ENCODE measurements at places on chromosomes 11 and 22.

GRCh38 chr11:24828938-24829605 is 332.2 kb downstream of the LUZP2 start:
- no peak for DNase-seq

- DNase-seq, result no peak
Measured at GRCh38 chr11:111086058-111086457, 159.5 kb upstream of the POU2AF2 start.

- DNase-seq, result no peak
Measured at GRCh38 chr11:78791964-78792363, 217.3 kb upstream of the NARS2 start.

DNA sequence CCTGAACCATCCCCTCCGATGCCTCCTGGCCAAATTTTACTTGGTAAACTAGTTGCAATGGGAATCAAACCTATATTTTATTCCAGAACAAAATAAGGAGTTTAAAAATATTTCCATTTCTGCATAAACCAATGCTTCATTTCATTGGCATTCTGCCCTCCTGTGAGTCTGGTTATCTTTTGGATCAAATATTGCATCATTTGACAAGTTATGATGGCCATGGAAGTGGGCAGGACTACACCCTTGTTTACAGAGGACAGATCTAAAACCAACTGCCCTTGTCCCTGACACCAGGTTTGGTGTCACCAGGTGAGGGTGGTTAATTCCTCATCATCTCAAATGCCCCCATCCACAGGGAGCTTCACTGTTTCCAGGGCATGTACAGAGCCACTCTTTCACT is 28.2 kb upstream of the E2F8 start:
- no peak for DNase-seq

DNA sequence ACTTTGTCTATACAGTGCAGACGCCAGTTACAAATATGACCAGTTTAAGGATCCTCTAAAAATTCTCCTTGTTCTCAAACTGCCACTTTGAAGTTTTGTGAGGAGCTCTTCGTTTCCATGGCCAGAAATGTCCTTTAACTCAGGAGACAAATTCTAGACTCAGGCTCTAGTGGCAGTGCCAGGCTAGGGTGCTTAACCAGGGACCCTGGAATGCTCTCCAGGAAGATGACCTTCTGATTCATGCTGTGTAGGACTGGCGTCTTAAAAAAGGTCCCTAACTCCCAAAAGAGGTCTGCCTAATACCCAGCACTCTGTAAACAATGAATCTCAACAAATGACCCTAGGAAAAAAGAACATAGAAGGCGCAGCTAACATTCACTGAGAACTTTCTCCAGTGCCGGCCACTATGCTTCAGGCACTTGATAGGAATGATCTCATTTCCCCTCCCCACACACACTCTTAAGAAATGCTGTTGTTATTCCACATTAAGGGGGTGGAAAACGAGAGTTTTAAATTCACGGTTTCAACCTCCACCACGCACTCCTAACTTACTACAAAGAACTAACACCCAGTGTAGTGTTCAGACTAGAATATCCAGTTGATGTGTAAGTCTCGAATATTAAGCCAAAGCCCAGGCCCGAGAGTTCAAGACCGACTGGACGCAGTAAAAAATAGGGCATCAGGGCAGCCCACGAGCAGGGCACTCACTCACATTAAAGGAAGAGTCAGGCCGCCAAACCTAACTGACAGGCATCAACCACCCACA is 747 bp downstream of the NXF1 start:
- no peak for DNase-seq

- no peak for DNase-seq
Measured at GRCh38 chr22:19646383-19646782, 67.9 kb upstream of the SEPTIN5 start.

GRCh38 chr11:126338346-126339055 is 17.0 kb upstream of the ST3GAL4 start:
- DNase-seq, result no peak

DNA sequence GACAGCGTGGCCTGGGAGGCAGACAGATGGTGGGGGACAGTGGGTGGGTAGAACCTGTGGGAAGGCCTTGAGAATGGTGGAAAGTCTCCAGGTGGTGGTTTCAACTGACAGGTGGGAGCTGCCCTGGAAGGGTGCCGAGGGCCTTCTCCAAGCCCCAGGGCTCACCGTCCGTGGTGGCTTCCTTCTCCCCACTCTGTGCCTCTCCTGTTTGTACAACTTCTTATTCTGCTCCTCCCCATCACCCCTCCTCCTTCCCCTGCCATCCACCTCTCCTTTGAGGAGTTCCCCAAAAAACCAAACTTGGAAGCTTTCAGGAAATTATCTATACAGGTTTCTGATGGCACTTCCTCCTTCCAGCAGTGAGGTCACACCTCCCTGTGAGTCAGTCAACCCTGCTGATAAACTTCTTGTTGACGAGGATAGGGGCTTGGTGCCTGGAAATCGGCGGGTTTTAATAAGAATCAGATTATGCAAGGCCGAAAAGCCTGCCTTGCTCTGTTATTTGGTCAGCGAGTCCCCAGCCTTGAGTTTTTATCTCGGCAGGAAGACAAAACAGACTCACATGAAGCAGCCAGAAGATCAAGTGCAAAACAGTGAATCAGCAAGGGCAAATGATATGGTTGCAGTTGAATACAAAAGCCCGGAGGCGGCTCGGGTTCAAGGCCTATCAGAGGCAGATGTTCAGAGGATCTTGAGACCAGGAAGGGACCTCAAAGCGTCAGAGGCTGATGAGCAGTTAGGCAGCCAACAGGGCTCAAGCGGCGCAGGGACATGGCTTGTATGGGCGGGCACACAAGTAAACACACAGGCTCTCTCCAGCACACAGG is 9.5 kb upstream of the ST3GAL4 start:
- DNase-seq, result no peak

- no peak for DNase-seq
Measured at GRCh38 chr22:37267135-37267587, 15.1 kb upstream of the CYTH4 start.

GRCh38 chr22:49655168-49655812 is 172.4 kb downstream of the BRD1 start:
- DNase-seq, result no peak

- DNase-seq, result no peak
Measured at GRCh38 chr11:10376061-10376460, 71.2 kb downstream of the ADM start.

DNA sequence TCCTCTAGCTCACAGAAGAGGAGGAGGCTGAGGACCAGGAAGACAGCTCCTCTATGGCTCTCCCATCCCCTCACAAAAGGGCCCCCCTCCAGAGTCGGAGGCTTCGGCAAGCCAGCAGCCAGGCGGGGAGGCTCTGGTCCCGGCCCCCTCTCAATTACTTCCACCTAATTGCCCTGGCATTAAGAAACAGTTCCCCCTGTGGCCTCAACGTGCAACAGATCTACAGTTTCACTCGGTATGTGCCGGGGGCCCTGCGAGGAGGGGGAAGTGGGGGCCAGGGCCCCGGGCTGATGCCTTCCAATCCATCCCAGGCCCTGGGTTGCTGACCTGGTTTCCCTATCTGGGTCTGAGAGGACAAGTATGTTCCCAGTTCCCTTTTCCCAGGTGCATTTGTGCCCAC is 7.9 kb downstream of the FOXR1 start:
- DNase-seq, result no peak

DNA sequence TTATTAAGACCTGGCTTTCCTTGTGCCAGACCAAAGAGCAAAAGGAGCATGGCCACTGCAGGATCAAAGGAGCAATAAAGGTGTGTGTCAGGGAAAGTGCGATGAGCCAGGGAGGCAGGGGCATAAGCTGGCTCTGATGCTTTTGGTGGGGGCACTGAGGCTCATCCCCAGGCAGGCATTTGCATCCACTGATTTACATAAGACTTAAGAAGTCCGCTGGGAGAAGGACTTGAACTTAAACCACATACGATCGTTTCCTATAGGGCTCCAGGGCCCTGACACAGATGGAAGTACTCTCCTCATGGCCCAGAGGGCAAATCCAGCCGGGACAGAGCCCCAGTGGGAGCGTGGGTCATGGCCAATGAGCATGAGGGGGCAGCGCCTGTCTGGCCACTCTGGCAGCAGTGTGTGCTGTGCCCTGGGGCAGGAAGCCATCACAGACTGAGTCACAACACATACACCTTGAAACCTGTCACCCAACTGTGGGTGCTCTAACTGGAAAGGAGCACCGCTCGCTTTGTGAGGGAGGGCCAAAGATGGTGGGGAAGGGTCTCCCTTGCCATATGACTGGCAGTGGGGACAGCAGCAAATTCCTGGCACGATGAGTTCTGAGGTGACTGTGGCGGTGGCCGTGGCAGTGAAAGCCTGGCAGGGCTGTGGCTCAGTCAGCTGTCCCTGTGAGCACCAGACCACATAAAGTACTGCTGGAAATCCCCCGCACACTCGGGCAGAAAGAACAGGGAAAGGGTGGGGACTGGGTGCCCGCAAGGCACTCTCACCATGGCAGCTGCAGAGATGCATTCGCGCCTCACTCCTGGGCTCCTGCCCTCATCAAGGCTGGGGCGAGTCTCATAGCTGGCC is 79.4 kb upstream of the LMO1 start:
- no peak for DNase-seq

- no peak for DNase-seq
Measured at GRCh38 chr22:25334162-25334490, 114.7 kb downstream of the CRYBB2 start.

DNA sequence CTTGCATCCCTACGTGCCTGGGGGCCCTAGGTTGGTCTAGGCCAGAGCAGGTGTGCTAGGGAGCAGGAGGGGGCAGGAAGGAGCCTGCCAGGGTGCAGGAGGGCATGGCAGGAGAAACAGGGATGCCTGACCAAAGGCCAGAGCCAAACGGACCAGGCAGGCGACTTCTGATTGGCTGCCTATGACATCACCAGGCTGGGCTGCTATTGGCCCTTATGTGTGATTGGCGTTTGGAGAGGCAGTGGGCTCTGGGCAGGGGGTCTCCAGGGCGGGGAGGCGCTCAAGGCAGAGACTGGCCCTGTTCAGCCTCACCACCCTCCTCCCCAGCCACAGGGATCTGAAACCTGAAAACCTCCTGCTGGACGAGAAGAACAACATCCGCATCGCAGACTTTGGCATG is 44.4 kb downstream of the MOB2 start:
- no peak for DNase-seq

GRCh38 chr22:36644333-36644757 is 59.2 kb downstream of the CACNG2 start:
- DNase-seq, result no peak

- no peak for DNase-seq
Measured at GRCh38 chr11:59783632-59784090, 26.9 kb downstream of the MRPL16 start.

Measured in esophagus squamous epithelium (tissue), 5 donors.